ENCODE measurements at places on chromosomes 7 and 10.

DNA sequence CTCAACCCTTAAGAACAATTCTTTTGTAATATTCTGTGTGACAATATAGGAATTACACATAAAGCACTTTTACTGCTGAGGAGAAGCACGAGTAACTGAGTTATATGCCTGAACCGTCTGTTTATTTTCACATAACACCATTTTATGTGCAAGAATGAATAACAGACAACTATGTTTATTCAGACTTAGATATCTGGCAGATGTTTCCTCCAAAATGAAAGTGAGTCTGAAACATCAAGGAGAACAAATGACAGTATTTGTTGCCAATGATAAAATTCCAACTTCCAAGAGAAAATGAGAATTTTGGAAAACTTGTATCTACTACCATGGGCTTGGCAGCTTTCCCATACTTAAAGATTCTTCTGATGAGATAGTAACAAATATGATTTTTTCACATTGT lies 51.4 kb downstream of the DNMBP start:
- DNase-seq, result no peak

DNA sequence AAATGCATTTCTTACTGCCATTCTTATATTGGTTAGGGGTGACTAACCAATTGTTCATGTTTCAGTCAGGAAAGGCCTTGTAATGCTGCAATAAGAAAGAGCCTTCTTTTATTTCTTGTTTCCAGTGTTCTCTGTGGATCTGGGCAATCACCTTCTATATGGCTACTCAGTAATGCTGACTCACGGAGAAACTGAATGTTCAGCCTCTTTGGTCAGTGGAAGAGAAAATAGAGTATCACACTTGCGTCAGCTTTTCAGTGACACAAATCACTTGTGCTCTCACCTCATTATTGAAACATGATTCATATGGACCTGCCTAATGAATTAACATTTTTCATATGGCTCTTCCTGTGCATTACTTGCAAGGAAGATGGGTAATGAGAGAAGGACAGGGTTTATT lies 243.9 kb upstream of the POT1 start:
- DNase-seq, result no peak

DNA sequence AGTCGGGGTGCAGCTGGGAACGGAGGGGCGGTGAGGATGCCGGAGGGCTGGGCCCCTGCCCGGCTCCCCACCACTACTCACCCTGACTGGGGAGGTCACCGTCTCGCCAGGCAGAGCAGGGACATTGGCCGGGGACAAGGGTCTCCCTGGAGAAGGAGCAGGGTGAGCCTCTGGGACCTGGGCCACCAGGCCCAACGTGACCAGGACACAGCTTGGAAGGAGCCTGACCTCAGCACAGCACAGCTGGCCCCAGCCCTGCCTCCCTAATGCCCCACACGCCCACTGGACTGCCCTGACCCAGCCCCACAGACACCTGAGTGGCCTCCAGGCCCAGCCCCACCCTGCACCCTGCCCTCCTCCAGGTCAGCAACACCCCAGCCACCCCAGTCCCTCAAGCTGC lies 21.1 kb downstream of the MICALL2 start:
- no peak for DNase-seq

DNA sequence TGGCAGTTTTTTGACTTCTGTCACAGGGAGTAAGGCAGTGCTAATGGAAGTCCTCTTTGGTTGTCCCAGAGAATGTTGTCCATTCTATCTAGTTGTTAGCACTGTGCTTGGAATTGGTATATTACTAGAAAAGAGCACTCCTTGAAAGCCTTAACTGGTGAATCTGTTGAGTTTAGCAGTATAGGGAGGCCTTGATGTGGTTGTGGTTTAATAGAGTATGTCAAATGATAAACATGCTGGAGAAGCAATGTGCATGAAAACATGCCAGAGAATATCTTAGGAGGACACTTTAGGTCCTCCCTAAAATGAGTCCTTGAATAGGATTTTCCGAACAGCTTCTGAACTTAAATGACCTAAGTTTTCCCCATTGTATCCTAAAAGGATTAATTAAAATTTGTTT lies 98.6 kb downstream of the BTRC start:
- DNase-seq, result no peak

DNA sequence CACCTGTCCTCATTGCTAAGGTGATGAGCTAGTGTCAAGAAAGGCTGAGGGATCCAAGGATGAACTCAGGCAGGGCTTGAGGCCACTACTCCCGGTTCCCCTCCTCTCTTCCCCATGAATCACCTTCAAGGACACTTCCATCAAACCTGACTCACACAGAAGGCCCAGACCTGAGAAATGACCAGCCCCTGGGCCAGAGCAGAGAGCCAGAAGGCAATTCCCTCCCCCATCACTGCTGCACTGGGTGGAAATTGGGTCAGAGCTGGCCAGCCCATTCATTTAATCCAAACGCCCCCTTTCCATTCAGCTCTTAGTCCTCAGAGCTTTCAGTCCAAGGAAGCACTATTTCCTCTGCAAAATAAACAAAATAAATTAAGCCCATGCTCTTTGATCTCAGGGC lies 182.0 kb downstream of the KCNMA1 start:
- DNase-seq, result no peak

- DNase-seq, result no peak
Observed at GRCh38 chr10:70659306-70659705, 13.0 kb upstream of the ADAMTS14 start.

DNA sequence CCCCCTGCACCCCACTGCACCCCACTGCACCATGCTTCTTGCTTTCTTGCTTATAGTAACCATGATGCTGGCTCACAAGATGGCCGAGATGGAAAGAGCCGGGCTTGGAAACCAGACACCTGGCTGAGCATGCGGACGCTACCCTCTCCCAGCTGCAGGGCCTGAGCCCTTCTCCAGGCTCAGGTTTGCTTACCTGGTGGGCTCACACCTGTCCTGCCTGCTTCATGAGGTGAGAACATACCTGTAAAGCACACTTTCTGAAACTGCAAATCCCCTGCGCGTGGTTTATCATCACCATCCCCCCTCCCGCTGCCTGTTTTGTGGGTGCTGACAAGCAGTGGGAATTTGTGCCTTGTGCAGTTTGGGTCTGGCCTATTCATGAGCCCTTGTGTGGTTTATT lies 302.7 kb downstream of the GLRX3 start:
- DNase-seq, result no peak

Data from COR-L47 (cell line).